C1 segment of cervical spinal cord (tissue), 14 donors: ENCODE measurements at places on chromosomes 11 and 22.

GRCh38 chr11:113481672-113482071 lies 6.5 kb upstream of the DRD2 start:
- DNase-seq = no peak

- DNase-seq = no peak
Observed at GRCh38 chr11:133579165-133580031, 47.1 kb upstream of the OPCML start.

DNA sequence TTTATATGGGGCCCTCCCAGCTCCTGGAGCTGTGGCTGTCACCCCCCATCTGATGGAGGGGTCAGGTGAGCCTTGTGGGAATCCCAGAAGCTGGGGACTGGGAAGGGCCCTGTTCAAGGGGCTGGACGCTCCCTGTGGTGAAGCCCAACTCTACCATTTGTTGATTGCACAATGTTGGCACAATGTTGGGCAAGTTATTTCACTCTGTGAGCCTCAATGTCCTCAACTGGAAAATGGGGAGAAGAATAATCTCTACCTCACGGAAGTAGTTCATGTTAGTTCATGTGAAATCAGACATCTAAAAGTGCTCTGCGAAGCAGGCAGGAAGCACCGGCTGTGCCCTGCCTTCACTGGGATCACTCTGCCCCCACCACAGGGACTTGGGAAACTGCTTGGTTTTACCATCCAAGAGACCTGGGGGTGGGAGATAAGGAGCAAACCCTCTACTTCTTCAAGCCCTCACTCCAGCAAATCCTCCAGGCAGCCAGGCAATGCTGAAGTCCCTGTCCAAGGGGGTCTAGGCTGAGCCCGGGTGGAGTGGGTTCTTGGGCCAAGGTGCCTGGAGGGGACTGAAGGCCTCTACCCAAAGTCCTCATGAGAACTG lies 715 bp upstream of the PRR5 start:
- DNase-seq = no peak

DNA sequence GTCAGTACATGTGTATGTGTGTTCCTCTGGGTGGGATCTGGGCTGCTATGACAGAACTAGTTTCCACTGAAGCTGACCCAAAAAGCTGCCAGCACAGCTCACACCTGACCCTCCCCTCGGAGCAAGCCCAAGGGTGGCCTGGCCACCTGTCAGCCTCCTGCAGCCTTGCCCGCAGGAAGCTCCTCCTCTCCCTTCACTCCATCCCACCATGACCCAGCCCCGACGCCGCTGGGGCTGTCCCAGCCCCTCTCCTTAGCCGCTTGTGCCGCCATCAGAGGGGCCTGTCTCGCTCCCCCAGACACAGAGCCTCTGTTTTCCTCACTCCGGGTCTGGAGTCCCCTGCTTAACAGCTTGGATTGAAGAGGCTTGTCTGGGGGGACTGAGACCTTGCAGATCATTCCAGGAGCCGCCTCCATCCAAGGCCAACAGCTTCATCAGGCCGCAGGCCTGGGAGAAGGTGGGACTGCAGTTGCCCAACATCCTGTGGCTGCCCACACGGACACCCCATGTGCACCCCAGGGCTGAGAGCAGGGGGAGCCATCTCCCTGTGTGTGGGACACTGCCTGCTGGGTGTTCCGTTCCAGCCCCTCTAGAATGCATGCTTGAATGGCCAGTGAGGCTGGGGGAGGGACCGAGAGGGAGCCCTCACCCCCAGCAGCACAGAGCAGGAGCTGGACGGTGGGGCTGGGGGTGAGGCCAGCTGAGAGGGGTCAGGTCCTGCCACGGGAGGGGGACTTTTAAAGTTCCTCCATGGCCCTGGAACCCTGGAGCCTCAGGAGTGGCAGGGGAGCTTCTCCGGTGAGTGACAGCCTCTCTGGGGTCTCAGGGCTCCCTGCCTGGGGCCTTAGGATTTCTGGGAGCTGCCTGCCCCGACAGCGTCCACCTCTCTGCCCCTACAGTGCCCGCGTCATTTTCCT lies 696 bp downstream of the MRGPRF start:
- no peak for DNase-seq

- no peak for DNase-seq
Observed at GRCh38 chr11:44808053-44808753, 81.4 kb downstream of the TSPAN18 start.

GRCh38 chr22:44307509-44308169 lies 5.1 kb downstream of the SHISAL1 start:
- no peak for DNase-seq

DNA sequence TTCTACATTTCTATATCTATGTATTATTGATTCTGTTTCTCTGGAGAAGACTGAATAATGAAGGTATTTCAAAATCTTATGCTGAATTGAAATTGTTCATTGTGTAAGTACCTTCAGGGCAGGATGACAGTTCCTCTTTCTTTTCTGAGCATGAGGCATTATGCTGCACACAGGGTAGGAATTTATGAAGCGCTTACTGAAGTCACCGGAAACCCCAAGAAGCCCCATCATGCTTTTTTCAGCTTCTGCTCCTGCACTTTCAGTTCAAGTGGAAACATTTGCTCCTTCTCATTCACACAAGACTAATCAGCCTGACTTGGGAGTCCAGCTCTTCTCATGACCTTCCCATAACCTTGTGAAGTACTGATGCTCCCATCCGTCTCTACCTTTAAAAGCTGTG lies 314.7 kb upstream of the SORL1-AS1 start:
- no peak for DNase-seq

GRCh38 chr22:42670921-42671709 lies 21.9 kb upstream of the CYB5R3 start:
- DNase-seq = no peak
